ENCODE measurements at places on chromosomes 2 and 18.

DNA sequence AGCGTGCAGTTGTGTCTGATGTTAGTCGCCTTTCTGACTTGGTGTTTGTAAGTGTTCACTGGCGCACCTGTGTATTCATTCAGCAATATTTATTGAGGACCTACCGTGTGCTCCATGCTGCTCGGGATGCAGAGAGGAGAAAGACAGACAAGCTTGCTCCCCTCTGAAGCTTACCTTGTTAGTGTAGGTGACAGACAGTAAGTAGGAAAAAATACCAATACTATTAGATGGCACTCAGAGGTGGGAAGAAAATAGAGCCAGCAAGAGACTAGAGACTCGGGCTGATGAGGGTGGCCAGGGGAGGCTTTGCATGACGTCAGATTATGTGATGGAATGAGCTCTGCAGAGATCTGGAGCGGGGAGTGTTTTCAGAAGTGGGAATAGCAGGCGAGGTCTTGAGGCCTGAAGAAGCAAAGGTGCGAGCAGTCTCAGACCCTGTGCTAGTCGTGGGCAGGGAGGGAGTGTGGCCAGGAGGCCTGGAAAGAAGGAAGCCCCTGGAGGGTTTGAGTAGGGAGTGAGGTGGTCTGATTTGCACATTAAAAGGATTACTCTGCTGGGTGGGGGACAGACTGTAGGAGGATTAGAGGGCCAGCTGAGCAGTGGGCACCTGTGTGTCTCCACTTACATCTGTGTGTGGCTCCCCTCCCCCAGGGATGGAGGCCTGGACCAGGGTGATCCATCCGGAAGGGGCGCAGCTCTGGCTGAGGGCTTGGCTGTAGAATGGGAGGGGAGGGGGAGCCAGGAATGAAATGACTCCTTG is 11.8 kb downstream of the MTCL1 start:
- no peaks in the 10 kb centered on the region for H3K36me3 ChIP-seq
- no peaks in the 10 kb centered on the region for H3K4me1 ChIP-seq
- H3K27ac ChIP-seq, result no peak overlapping the region
- no peak overlapping the region for H3K4me3 ChIP-seq

- no peak overlapping the region for H3K27ac ChIP-seq
- H3K36me3 ChIP-seq, result no peaks in the 10 kb centered on the region
These were observed 131.6 kb downstream of the VAPA start for GRCh38 chr18:10045296-10045891.

- no peaks in the 10 kb centered on the region for H3K36me3 ChIP-seq
- DNase-seq, result no peak
- H3K27me3 ChIP-seq, result peaks cover 11% of the 10 kb centered on the region
- H3K27ac ChIP-seq, result no peak overlapping the region
- no peak overlapping the region for H3K4me3 ChIP-seq
These were observed 11.4 kb downstream of the CDK5R2 start for GRCh38 chr2:218970894-218971293.

- no peak overlapping the region for H3K27ac ChIP-seq
- DNase-seq, result no peak
- no peaks in the 10 kb centered on the region for H3K36me3 ChIP-seq
- H3K27me3 ChIP-seq, result no peaks in the 10 kb centered on the region
These were observed 173.6 kb upstream of the RAB6C start for GRCh38 chr2:129805899-129806298.

DNA sequence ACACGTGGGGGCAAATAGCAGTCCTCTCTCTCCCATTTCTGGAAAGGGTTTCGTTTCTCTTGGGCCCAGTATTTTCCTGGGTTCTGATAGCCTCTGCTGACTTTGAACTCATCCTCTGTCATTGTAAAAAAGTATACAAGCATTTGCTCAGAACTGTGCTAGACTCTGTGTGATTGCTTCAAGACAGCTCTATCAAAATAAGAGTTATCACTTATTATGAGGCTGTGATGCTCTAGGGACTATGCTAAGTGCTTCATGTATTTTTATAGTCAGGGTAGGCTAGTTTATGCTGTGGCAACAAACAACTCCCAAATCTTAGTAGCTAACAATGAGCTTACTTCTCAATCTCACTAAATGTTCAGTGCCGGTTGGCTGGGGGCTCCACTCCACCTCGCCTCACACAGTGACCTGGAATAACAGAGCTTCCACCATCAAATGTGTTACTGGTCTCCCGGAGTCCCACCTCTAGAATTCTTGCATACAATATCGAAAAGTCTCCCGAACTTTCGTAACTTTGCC is 110.8 kb upstream of the CDC42EP3 start:
- H3K27ac ChIP-seq, result no peak overlapping the region
- H3K4me1 ChIP-seq, result no peaks in the 10 kb centered on the region
- H3K4me3 ChIP-seq, result no peak overlapping the region
- H3K27me3 ChIP-seq, result no peaks in the 10 kb centered on the region
- no peak for DNase-seq
- H3K36me3 ChIP-seq, result no peaks in the 10 kb centered on the region

- peaks cover 3% of the 10 kb centered on the region for H3K36me3 ChIP-seq
- no peaks in the 10 kb centered on the region for H3K27me3 ChIP-seq
- H3K27ac ChIP-seq, result no peak overlapping the region
These were observed 24.5 kb downstream of the MALT1 start for GRCh38 chr18:58695772-58696171.

DNA sequence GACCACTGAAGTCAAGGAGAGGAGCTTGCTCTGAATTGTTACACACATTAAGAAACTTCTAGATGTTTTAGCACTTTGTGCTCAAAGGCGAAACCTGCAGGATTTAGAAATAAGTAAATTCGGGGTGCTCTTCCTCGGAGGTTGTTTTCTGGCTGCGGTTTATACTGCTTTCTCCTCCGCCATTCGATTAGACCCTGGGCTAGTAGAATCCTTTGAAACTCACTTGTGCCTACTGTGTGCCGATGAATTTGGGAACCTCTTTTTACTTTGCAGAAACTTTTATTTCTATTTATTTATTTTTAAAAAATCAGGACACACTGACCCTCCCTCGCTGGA is 3.5 kb downstream of the MEIS1 start:
- H3K4me3 ChIP-seq, result peak overlapping the region; percentile 93
- peaks cover 2% of the 10 kb centered on the region for H3K4me1 ChIP-seq
- no peak overlapping the region for H3K27ac ChIP-seq

DNA sequence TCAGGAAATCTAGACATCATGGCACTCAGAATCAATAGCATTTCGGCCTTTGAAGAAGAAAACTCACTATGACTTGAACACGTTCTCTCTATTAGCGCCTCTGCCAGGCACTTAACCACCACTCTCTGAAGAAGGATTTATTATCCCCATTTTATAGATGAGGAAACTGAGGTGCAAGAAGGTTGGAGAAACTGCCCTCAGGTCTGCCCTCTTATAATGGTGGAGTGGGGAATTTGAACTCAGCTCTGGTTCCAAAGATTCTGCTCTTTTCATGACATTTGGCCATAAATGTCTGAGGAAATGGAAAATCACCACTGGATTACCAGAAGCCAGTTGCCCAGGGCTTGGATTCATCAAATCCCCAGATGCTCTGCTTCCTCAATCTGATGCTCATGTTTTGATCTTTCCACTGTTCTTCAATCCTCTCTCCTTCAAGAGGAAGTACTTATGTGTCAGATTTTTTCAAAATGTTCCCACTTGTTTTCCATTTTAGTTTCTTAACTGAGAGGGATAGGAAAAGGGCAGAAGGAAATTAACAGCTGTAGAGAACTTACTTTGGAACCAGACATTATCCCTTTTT is 68.1 kb downstream of the ANTXR1 start:
- no peaks in the 10 kb centered on the region for H3K36me3 ChIP-seq
- H3K27ac ChIP-seq, result no peak overlapping the region
- no peak overlapping the region for H3K4me3 ChIP-seq
- H3K4me1 ChIP-seq, result peaks cover 9% of the 10 kb centered on the region

- DNase-seq, result peak; percentile 81
- H3K27me3 ChIP-seq, result no peaks in the 10 kb centered on the region
- H3K27ac ChIP-seq, result peak overlapping the region; percentile 34
These were observed 42.2 kb downstream of the BIN1 start for GRCh38 chr2:127064642-127065250.

GRCh38 chr18:36931106-36931505 is 102.2 kb downstream of the KIAA1328 start:
- H3K27ac ChIP-seq, result no peak overlapping the region
- H3K4me3 ChIP-seq, result no peak overlapping the region
- no peaks in the 10 kb centered on the region for H3K4me1 ChIP-seq
- no peaks in the 10 kb centered on the region for H3K36me3 ChIP-seq
- no peak for DNase-seq

- no peak overlapping the region for H3K4me3 ChIP-seq
- H3K36me3 ChIP-seq, result no peaks in the 10 kb centered on the region
- no peaks in the 10 kb centered on the region for H3K27me3 ChIP-seq
- H3K4me1 ChIP-seq, result peaks cover 16% of the 10 kb centered on the region
- DNase-seq, result peak; percentile 33
These were observed 46.7 kb downstream of the MGAT5 start for GRCh38 chr2:134300585-134300984.

- no peaks in the 10 kb centered on the region for H3K36me3 ChIP-seq
- H3K4me3 ChIP-seq, result no peak overlapping the region
- DNase-seq, result no peak
- H3K4me1 ChIP-seq, result peaks cover 11% of the 10 kb centered on the region
These were observed 92.4 kb downstream of the SOCS6 start for GRCh38 chr18:70380915-70381896.

- no peaks in the 10 kb centered on the region for H3K4me1 ChIP-seq
- DNase-seq, result no peak
- no peak overlapping the region for H3K4me3 ChIP-seq
- H3K27ac ChIP-seq, result no peak overlapping the region
- no peaks in the 10 kb centered on the region for H3K27me3 ChIP-seq
- no peaks in the 10 kb centered on the region for H3K36me3 ChIP-seq
These were observed 515.2 kb downstream of the RNF144A start for GRCh38 chr2:7432436-7432835.

GRCh38 chr18:32750328-32750727 is 22.5 kb downstream of the KLHL14 start:
- DNase-seq, result no peak
- H3K4me3 ChIP-seq, result no peak overlapping the region
- H3K4me1 ChIP-seq, result no peaks in the 10 kb centered on the region

DNA sequence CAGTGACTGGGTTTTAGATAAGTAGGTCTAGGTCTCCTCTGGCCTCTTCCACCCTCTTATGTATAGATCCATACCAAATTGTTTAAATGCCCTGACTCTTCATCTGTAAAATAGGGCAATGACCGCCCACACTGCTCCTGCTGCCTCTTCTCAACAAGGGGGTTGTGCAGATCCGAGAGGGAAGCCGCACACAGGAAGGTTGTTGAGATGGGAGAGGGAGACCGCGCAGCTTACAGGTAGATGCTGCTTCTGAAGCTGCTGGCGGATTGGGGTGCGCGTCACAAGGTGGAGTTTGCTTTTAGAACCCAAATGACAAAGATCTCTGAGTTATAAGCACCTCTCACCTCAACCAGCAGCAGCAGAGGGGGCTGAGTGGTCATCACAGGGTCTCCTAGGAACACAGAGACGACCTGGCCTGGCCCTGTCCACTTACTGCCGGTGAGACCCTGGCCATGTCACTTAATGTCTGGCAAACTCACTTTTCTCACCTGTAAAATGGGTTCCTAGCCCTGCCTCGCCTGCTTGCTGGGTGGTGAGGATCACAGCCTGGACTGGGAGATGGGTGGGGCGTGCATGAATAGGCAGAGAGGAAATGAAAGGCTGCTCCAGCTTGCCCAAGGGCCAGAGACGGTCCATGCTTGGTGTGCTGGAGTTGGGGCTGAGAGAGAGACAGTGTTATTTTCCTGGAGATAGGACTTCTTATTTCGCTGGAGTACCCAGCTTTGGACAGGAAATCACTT is 251.3 kb downstream of the EIPR1 start:
- no peak overlapping the region for H3K27ac ChIP-seq
- no peaks in the 10 kb centered on the region for H3K4me1 ChIP-seq
- no peaks in the 10 kb centered on the region for H3K36me3 ChIP-seq
- peak; percentile 29 for DNase-seq
- H3K27me3 ChIP-seq, result no peaks in the 10 kb centered on the region
- H3K4me3 ChIP-seq, result no peak overlapping the region

GRCh38 chr18:25875551-25876240 is 214.7 kb downstream of the SS18 start:
- no peak overlapping the region for H3K4me3 ChIP-seq
- no peaks in the 10 kb centered on the region for H3K36me3 ChIP-seq

DNA sequence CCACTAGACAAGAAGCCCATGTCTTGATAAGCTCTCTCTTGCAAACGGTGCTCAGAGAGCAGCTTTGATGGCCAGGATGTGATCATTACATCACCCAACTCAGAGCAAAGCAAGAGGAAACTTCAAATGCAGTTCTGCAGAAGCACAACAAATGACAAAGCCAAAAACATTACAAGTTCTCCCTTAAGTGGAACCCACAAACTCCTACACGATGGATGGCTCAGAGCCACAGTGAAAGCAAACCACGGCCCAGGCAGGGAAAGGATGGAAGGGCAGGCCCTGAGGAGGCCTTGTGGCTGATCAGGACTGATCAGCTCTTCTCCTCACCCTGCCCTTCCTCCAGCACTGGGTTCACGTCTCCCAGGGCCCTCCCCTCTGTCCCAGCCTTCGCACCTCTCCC is 326.4 kb downstream of the EIPR1 start:
- H3K4me1 ChIP-seq, result no peaks in the 10 kb centered on the region
- H3K36me3 ChIP-seq, result no peaks in the 10 kb centered on the region
- H3K27me3 ChIP-seq, result no peaks in the 10 kb centered on the region

GRCh38 chr2:180979749-180980105 is 678 bp upstream of the UBE2E3 start:
- DNase-seq, result no peak
- H3K4me3 ChIP-seq, result peak overlapping the region; percentile 57
- H3K27ac ChIP-seq, result peak overlapping the region; percentile 84
- no peaks in the 10 kb centered on the region for H3K36me3 ChIP-seq

GRCh38 chr2:176419591-176420071 is 150.4 kb downstream of the MTX2 start:
- no peaks in the 10 kb centered on the region for H3K27me3 ChIP-seq
- no peaks in the 10 kb centered on the region for H3K4me1 ChIP-seq
- no peaks in the 10 kb centered on the region for H3K36me3 ChIP-seq
- H3K27ac ChIP-seq, result no peak overlapping the region
- H3K4me3 ChIP-seq, result no peak overlapping the region
- DNase-seq, result peak; percentile 16

- peaks cover 12% of the 10 kb centered on the region for H3K36me3 ChIP-seq
- no peak overlapping the region for H3K27ac ChIP-seq
- no peaks in the 10 kb centered on the region for H3K27me3 ChIP-seq
- no peak overlapping the region for H3K4me3 ChIP-seq
- no peaks in the 10 kb centered on the region for H3K4me1 ChIP-seq
These were observed 10.4 kb upstream of the STON1 start for GRCh38 chr2:48519593-48519992.

GRCh38 chr2:7665880-7666279 is 748.7 kb downstream of the RNF144A start:
- no peaks in the 10 kb centered on the region for H3K36me3 ChIP-seq
- no peaks in the 10 kb centered on the region for H3K27me3 ChIP-seq
- no peak overlapping the region for H3K4me3 ChIP-seq
- no peak overlapping the region for H3K27ac ChIP-seq

GRCh38 chr2:29894822-29895614 is 26.4 kb downstream of the ALK start:
- no peak for DNase-seq
- H3K4me3 ChIP-seq, result no peak overlapping the region
- H3K36me3 ChIP-seq, result no peaks in the 10 kb centered on the region
- H3K27me3 ChIP-seq, result no peaks in the 10 kb centered on the region

Data from kidney (tissue), 22 donors.